NCI-H460 (cell line): ENCODE measurements at places on chromosomes 7 and 10. TPM values are rescaled to one million over a fixed set of nuclear protein-coding genes. Genes with fewer than 3 reads are reported as not detected.

FFAR4 gene
- total RNA-seq: not detected in 2 replicates

UTF1 gene
- total RNA-seq: not detected in 2 replicates

AGMO gene
- 0.17 TPM in 1 of 2 replicates, not detected in the other for total RNA-seq

RADIL gene
- 11.5 and 13.1 TPM in 2 replicates for total RNA-seq

SPDYE5 gene
- total RNA-seq: 0.10 TPM in 1 of 2 replicates, not detected in the other

PTPN20 gene
- 18.1 and 21.1 TPM in 2 replicates for total RNA-seq

IGF2BP3 gene
- 78.9 and 85.4 TPM in 2 replicates for total RNA-seq

EPDR1 gene
- total RNA-seq: 103 and 109 TPM in 2 replicates

RAMP3 gene
- not detected in 2 replicates for total RNA-seq

TMEM209 gene
- 79.1 and 86.0 TPM in 2 replicates for total RNA-seq

LRRD1 gene
- total RNA-seq: not detected in 2 replicates

PIK3CG gene
- total RNA-seq: not detected in 2 replicates

NPY4R gene
- total RNA-seq: not detected in 2 replicates

NXPH1 gene
- total RNA-seq: 1.1 and 2.4 TPM in 2 replicates

NUP42 gene
- total RNA-seq: 63.0 and 85.0 TPM in 2 replicates

MYL7 gene
- not detected in 2 replicates for total RNA-seq

ASB15 gene
- total RNA-seq: not detected in 2 replicates

BLVRA gene
- 68.1 and 85.1 TPM in 2 replicates for total RNA-seq

DPY19L1 gene
- 153 and 159 TPM in 2 replicates for total RNA-seq

PSD gene
- 0.29 and 0.32 TPM in 2 replicates for total RNA-seq

JCAD gene
- total RNA-seq: 16.0 and 19.1 TPM in 2 replicates

ATRNL1 gene
- total RNA-seq: 6.8 and 7.8 TPM in 2 replicates

PLEKHS1 gene
- total RNA-seq: not detected in 2 replicates

BLNK gene
- not detected in 2 replicates for total RNA-seq

HOXA4 gene
- 0.57 and 0.61 TPM in 2 replicates for total RNA-seq

UCN3 gene
- total RNA-seq: not detected in 2 replicates

CPSF4 gene
- 37.1 and 42.7 TPM in 2 replicates for total RNA-seq

CYP3A4 gene
- not detected in 2 replicates for total RNA-seq

RAPGEF5 gene
- 0.84 and 0.87 TPM in 2 replicates for total RNA-seq

DRGX gene
- total RNA-seq: not detected in 2 replicates

CYCS gene
- 329 and 351 TPM in 2 replicates for total RNA-seq

MALRD1 gene
- total RNA-seq: not detected in 2 replicates

PGAM1 gene
- total RNA-seq: 432 and 436 TPM in 2 replicates

MINPP1 gene
- total RNA-seq: 36.6 and 39.6 TPM in 2 replicates

NPTX2 gene
- total RNA-seq: 1.4 and 2.0 TPM in 2 replicates
